ENCODE measurements at places on chromosomes 2 and 18.

GRCh38 chr2:202703091-202703490 is 68.3 kb downstream of the FAM117B start:
- DNase-seq = no peak

GRCh38 chr2:65017335-65017734 is 28.1 kb downstream of the SLC1A4 start:
- no peak for DNase-seq

DNA sequence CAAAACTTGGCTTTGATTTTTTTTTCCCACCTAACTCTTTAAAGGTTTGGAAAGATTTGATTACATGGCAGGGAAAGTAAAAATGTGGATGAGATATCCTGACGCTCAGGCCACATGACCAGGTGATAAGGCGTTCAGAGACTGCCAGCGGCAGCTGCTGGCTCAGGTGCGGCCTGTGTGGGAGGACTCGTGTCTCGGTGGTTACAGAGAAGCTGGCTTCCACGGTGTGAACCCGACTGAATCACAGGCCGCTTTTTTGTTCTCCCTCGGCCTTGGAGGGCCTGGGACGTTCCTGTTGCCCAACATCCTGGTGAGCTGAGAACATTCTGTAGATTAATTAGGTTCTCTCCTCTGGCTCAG is 124.2 kb upstream of the ZNF516 start:
- DNase-seq = no peak

DNA sequence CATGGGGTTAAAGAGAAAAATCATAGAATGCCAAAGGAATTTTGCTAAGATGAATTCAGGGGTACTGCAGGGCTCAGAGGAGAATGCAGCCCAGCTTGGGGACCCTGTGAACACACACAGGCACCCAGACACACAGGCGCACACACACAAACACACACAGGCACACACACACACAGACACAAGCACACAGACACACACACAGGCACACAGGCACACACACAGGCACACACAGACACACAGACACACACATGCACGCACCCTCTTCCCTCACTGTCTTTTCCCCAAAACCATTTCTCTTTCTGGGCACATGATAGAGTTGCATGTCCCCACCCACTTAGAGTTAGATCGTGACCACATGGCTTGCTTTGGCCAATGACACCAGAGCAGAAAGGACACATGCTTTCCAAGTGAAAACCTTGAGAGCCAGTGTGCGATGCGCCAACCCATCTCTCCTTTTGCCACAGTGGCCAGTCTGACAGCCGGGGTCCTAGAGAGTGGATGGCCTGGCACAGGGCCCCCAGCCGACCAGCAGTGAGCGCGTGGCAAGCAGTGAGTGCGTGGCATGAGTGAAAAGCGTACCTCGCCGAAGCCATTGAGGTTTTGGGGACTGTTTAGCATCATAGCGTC is 163.3 kb downstream of the KLHL29 start:
- no peak for DNase-seq

GRCh38 chr2:8086796-8087479 is 594.9 kb upstream of the ID2 start:
- DNase-seq = no peak

- DNase-seq = no peak
These were observed 131.9 kb downstream of the MAP4K4 start for GRCh38 chr2:101829429-101829828.

GRCh38 chr2:135980434-135981079 is 4.9 kb downstream of the DARS1 start:
- DNase-seq = no peak

GRCh38 chr2:66202586-66202985 is 232.3 kb upstream of the MEIS1 start:
- DNase-seq = no peak

- no peak for DNase-seq
These were observed 12.2 kb downstream of the KCNF1 start for GRCh38 chr2:10923965-10924364.

DNA sequence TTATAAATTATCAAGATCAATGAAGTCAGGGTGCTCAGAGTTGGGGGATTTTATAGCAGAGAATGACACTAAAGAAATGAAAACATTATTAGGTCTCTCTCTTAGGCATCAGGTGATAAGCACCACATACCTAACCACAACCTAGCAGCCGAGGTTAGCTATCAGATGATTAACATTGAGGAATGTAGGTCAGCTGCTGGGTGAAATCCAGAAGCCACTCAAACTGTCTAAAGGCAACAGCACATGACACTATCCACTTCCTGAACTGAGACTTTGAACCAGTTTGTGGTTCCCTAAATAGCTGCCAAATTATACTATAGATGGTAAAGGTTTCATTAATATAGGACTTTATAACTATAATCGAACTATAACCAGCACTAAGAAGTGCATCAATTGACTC is 4.7 kb downstream of the EPG5 start:
- DNase-seq = no peak

DNA sequence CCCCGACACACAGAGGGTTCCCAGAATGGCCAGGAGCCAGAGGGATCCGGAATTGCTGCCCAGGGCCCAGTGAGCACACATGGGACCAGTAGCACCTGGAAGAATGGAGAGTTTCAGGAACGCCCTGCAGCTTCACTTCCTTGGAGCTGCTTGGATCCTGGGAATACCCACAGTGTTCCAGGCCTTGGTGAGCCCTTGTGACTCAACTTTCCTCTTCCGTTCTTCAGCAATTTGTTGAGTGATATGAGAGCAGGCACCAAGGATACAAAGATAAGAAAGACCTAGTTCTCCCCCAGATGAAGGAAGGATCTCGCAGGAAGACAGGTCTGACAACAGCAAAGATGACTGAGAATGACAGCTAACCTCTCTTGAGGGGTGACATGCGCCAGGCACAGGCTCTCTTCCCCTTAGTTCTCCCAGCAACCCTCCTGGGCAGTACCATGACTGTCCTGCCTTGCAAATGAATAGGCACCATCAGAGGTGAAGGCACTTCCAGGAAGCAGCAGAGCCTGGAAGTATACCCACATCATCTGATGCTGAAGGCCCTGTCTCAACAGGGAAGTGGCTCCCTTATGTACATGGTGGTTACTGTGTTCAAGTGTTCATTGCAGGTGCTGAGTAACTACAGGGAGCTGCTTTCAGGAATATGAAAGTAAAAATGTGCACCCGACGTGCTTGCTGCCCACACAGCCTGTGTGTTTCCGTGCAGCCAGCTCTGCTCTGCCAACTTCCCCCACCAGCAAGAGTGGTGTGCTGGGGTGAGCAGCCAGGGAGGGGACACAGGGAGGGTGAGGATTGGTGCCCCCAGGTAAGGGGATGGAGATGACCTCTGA is 116.2 kb downstream of the STPG4 start:
- no peak for DNase-seq

DNA sequence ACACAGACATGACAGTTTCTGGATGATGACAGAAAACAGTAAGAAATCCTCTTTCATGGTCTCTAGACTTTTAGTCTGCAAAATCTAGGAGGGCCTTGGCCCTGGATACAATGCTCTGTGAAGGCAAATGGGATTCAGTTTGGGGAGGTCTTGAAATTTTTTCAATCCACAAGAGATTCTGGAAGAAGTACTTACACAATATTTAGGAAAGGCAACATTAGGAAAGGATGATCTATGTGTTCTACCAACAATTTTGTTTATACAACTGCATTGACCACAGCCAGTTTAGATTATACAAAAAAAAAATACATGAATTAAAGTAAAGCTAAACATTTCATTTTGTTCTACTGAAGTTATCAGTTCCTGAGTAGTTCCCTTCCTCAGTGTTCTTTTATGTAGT is 208.0 kb downstream of the SRBD1 start:
- DNase-seq = no peak

GRCh38 chr2:8799004-8799403 is 38.4 kb downstream of the KIDINS220 start:
- DNase-seq = no peak

DNA sequence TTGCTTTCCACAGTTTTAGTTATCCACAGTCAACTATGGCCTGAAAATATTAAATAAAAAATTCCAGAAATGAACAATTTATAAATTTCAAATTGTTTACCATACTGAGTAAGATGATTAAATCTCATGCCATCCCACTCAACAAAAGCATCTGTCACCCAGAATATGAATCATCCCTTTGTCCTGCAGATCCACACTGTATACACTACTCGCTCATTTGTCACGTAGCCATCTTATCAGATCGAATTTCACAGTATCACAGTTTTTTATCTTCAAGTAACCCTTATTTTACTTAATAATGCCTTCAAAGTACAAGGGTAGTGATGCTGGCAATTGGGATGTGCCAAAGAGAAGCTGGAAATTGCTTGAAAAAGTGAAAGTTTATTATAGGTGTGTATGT is 291.8 kb upstream of the LRATD1 start:
- DNase-seq = no peak

DNA sequence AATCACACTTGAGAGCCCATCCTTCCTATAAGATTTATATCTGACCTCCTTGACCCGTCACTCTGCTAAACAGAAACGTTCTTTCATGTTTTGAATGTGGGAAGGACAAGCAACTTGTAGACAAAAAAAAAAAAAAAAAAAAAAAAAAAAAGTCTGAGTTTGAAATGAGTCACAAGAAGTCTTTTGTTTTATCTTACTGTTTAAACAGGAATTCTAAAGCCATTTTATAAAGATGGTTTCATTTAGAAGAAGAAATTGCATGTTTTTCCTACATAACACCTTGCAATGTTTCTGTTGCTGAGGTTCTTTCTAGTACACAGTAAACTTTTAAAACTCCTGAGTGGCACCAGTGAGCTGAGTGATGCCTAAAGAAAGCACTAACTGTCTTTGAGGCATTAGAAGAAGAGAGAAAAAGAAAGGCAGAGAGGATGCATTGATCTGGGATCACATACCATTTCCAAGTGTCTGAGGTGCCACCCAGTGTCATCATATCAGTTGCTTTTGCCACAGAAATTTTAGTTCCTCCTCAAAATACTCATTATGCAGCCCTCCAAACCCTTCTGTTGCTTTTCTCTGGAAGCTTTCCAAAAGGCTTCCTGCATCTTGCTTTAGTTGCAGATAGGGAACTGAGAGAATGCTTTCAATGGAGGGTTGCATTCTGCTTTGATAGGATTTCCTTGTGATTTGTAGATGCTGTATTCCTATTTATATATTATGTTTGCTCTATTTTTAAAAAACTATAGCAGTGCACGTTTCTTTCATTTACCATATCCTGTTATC is 69.1 kb downstream of the ACVR2A start:
- DNase-seq = no peak

- DNase-seq = no peak
These were observed 17.4 kb downstream of the KCNH7 start for GRCh38 chr2:162821176-162821575.

DNA sequence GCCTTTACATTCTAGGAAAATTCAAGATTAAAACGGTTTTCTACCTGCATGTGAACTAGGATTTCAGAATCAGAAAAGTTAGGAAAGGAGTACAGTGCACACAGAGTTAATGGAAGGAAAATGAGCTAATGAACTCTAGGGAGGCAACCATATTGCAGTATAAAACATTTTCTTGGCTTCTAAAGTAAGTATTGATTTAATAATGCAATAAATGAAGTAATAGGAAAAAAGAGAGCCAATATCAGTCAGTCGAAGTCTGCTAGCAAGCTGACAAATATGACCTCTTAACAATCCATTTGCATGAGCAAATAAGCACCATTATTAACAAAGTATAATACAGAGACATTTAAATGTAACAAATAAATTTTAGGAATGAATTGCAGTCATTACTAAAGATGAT is 80.2 kb upstream of the COL3A1 start:
- DNase-seq = no peak

GRCh38 chr2:2256011-2256410 is 75.1 kb downstream of the MYT1L start:
- no peak for DNase-seq

DNA sequence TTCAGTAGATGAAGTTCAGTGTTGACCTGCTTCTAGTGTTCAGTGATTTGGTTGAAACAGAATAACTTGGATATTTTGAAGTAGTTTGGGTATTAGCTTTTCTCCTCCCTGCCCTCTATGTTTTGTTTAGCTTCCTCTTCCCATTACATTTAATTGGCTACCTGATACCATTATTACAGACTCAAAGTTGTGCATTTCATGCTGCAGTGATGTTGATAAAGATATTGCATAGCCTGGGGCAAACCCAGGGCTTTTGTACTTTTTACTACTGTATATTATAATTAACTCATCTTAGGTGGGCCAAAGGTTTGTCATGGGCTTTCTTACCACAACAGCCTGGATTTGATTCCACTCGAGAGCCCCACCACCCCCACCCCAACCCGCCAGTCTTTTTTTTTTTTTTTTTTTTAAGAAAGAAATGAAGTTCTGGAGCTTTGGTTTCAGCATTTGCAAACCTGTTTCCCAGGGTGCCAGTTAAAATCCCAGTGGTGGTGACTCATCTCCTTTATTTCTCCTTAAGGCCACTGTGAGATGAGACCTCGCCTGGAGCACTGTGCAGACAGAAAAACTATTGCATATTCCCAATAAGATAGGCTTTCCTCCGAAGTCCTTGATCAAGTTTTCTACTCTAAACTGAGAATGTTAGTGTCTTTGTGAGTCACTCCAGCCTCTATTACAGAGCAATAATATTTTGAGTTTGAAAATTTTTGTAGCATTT is 393.7 kb upstream of the FANCL start:
- no peak for DNase-seq

DNA sequence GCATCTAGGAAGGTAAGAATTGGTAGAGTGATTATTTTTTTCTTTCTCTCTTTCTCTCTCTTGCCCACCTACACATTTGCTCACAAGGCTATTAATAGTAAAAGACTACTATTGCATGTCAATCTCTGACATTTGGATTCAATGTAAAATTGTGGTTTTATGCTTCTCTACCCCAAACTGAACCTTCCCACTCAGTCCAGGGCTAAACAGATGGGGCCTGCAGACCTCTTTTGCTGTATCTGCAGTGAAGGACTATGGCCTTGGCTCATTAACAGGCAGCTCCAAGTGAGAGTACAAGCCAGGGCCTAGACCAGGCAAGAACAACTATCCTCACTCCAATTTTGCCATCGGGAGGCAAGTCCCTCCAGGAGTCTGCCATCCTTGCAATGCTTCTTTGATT is 68.3 kb upstream of the ARL4C start:
- DNase-seq = no peak

GRCh38 chr2:219058541-219059374 is 2.0 kb downstream of the IHH start:
- no peak for DNase-seq

DNA sequence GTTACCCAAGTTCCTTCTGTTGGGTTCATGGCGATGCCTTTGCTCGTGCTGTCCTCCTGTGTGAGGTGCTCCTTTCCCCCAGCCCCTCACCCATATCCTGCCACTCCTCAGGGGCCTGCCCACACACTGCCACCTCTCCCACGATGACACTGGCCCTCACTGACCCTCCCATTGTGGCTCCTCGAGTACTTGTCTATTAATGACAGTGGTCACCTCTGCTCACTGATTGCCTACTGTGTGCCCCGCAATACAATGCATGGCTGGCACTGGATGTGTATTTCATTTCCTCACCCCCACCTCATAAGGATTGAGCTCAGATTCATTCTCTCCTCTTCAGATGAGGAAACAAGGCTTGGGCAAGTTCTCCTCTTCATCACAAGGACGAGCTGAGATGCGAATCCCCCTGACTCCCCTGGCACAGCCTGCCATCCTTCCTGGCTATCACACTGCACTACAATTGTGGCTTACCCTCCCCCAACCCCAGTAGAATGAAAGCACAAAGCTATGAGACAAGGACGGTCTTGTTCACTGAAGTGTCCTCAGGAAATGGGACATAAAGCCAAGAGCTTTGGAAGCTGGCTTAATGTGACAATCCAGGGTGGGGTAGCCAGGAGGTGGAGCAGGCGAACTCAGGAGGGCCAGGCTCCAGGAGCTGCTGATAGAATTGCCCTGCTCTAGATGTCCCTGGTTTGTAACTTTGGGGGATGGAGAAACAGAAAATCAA is 93.9 kb upstream of the RAB12 start:
- no peak for DNase-seq

GRCh38 chr2:175414882-175415487 is 233.5 kb upstream of the ATP5MC3 start:
- no peak for DNase-seq

Measured in activated naive CD4-positive, alpha-beta T cell (primary cell).